ENCODE measurements at places on chromosomes 12 and 14. TPM values are rescaled to one million over a fixed set of nuclear protein-coding genes. Genes with fewer than 3 reads are reported as not detected.
A peak's percentile ranks its signal among the peaks of the same experiment; 100 is the strongest.

SLCO1C1 gene
- total RNA-seq: not detected

GPR135 gene
- total RNA-seq: 6.7 TPM

DNA sequence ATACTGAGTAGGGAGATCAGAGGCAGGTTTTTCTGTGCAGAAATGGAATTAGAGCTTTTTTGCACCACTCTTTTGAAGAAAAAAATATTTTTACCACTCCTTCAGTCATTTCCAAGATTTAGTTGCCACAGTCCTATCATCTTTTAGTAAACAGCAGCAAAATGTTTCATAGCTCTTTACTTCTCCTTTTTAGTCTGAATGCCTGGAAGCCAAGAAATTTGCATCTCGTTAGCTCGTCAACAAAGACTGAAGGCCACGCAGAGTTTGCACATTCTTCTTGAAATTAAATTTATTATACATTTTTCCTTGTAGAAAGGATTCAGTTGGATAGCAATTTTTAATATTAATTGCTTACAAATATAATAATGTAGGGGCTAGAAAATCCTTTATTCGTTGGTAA lies 544.5 kb upstream of the ATP2B1 start:
- DNase-seq: no peak

GUCY2C gene
- total RNA-seq: not detected

GRCh38 chr14:48274826-48275225 lies 599.4 kb upstream of the MDGA2 start:
- no peak for DNase-seq

DNA sequence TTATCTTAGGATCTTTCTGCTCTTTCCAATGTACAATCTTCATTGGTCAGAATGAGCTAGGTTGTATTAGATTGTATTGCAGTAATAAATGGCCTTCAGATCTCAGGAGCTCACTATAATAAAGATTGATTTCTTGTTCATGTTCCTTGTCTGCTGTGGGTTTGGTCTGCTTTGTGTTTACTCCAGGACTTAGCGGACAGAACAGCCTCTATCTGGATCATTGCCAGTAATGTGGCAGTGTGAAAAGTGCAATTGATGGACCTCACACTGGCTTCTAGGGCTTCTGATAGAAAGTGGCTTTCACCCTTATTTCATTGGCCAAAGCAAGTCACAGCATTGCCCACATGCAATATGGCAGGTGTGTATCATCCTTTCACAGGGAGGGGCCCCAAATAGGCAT lies 81.2 kb downstream of the BTG1 start:
- no peak for DNase-seq

DNA sequence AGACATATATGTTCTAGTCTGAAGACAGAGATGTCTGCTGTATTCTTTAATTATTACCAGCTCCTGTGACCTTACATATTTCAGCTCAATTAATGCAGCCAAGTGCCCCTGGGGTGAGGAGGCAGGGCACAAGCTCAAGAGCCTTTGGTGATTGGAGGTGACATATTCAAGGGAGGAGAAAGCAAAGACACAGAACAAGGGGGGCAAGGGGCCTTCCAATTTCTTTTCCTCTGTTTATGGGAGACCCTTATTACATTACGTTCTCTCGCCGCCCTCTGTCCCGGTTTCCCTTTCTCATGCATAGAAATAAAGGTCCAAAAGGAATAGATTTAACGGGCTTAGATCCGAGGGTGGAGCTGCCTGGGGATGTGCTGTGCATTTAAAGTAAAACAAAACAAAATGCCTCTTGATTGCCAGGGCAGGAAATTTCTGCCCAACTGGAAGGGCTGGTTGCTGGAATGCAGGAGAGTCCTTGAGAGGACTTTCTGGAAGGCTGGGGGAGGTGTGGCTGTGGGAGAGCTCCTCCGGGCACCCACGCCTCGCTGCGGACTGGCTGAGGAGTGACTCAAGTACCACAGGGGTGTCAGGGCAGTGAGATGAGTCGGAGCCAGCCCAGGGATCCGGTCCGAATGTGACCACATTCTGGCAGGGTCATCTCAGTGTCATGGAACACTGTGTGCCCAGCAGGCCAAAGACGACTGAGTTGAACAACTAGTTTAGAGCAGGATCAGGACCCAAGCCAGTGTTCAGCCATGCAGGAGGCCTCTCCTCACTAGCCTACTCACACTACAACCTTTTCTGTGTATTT lies 32.1 kb upstream of the GSG1 start:
- DNase-seq: peak; percentile 97

PTGDR gene
- not detected for total RNA-seq

NUDT14 gene
- total RNA-seq: 82.1 TPM

PSME2 gene
- 211 TPM for total RNA-seq

LIN7A gene
- total RNA-seq: not detected

NPAS3 gene
- total RNA-seq: 1.2 TPM
